ENCODE measurements at places on chromosomes 7 and 10. TPM values are rescaled to one million over a fixed set of nuclear protein-coding genes. Genes with fewer than 3 reads are reported as not detected.

GRCh38 chr7:100599911-100600729, 2.0 kb upstream of the PCOLCE start:
- no peak for DNase-seq

- DNase-seq = no peak
These were observed 8.1 kb downstream of the STK17A start for GRCh38 chr7:43590862-43591557.

GRCh38 chr10:117632406-117632805, 89.9 kb downstream of the EMX2 start:
- no peak for DNase-seq

DNA sequence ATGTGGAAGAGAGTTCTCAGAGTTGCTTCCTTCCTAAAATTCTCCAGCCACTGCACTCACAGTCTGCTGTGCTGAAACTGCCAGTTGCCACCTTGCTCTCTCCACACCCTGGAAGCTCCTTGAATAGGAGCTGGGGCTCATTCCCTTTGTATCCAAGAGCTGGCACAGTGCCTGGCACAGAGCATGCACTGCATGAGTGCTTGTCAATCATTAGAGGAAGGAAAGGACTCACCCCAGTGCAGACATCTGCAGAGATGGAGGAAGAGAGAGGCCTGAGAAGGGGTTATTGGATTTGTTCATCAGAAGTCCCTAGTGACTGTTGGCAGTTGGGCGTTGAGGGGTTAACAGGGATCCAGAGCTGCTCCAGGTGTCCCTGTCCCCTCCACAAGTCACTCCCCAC, 41.7 kb upstream of the DUSP5 start:
- DNase-seq = no peak

GRCh38 chr10:67839951-67840350, 2.0 kb upstream of the DNAJC12 start:
- DNase-seq = no peak

- DNase-seq = no peak
These were observed 289.6 kb downstream of the SFMBT2 start for GRCh38 chr10:7121154-7121797.

DNA sequence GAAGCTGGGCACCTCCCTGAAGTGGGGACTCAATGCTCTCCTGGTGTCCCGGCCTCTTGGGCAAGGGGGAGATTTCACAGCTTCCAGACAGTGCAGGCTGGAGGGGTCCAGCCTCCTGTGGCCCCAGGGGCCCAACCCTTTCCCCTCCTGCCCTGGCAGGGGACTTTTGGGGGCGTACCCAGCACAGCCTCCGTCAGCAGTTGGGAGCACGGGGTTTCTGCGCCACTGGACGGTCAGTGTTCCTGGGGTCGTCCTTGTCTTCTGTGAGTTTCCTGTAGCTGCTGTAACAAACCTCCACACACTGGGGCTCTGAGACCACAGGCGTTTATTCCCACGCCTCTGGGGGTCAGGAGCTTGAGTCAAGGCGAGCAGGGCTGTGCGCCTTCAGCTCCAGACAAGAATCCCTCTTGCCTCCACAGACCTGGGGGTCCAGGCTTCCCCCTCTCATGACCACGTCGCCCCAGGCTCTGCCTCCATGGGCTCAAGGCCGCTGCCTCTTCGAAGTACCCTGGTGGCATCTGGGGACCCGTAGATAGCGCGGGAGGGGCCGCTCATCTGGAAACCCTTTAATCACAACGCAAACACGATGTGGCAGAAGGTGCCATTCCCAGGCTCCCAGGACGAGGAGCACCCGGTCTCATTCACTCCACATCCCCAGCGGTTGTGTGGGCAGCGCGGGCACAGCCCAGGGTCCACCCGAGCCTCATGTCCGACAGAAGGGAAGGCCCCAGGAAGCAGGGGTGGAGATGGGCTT, 14.0 kb downstream of the PWWP2B start:
- peak; percentile 87 for DNase-seq

DNA sequence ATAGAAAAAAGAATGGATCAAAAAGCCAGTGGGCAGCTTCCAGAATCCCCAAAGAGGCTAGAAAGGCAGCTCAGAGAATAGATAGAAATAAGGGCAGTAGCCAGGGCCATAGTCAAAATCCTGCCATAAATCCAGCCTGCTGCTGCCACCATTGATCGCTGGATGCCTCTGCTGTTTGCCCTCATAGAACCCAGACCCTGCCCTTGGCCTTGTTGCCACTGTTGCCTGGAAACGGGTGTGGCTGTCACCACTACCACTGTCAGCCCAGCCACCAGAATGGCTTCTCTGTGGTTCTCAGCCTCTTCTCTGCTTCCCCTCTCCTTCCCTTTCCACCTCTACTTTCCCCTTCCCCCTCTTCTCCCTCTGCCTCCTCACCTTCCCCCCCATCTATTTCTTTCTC, 57.8 kb downstream of the HHEX start:
- DNase-seq = no peak

- no peak for DNase-seq
These were observed 3.3 kb downstream of the TSGA13 start for GRCh38 chr7:130683026-130683425.

DNA sequence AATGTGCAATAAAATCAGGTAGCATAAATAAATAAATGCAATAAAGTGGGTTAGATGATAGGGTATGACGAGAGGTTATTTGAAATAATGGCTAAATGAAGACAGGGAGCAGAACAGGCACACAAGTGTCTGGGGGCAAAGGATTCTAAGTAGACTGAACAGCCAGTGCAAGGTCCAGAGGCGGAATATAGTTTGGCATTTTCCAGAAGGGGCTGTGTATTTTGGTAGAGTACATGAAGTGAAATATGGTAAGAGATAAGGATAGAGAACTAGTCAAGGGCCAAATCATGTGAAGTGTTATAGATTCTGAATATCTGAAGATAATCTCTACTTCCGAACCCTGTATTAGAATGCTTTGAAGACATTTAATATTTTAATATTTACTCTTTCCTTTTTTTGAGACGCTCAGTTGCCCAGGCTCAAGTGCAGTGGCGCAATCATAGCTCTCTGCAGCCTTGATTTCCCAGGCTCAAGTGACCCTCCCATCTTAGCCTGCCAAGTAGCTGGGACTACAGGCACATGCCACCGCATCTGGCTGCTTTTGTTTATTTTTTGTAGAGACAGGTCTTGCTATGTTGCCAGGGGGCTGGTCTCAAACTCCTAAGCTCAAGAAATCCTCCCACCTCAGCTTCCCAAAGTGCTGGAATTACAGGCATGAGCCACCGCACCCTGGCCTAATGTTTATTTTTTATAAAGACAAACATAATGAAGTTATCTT, 44.4 kb upstream of the CD36 start:
- DNase-seq = peak; percentile 27

- DNase-seq = no peak
These were observed 99.2 kb downstream of the ATXN7L1 start for GRCh38 chr7:105776986-105777910.

GRCh38 chr10:73131301-73131700, 21.0 kb downstream of the NUDT13 start:
- no peak for DNase-seq

DNA sequence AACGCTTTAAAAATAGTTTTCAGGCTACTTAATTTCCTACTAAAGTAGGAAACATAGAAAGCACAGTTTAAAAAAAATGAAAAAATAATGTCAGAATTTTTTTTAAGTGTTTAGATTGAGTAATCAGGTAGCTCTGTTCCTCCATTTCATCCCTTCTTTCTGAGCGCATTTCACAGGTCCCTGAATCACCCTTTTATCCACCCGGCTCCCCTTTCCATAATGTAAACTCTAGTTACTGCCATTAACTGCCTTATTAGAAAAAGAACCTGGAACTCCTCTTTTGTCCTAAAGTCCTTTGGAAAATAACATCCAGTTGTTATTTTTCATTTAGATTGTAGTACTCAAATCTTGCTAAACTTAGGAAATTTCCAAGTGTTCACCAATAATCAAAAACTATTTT, 5.8 kb downstream of the KCND2 start:
- no peak for DNase-seq

GRCh38 chr7:10412422-10413019, 561.2 kb upstream of the PHF14 start:
- no peak for DNase-seq

- no peak for DNase-seq
These were observed 13.2 kb upstream of the TAS2R60 start for GRCh38 chr7:143429770-143430698.

AIMP2 gene
- 11.3 TPM for total RNA-seq

CTBP2 gene
- 32.3 TPM for total RNA-seq

GSTK1 gene
- total RNA-seq = 68.7 TPM

CTAGE8 gene
- total RNA-seq = 0.72 TPM

FXYD4 gene
- total RNA-seq = not detected

Measured in pancreas (tissue), 10 donors.